Stimulated activated CD4-positive, alpha-beta T cell treated with anti-CD3 and anti-CD28 coated beads, Interleukin-1b, Interleukin-23, amount 100 ng/mL, for 1 hour (primary cell): ENCODE measurements at places on chromosomes 4 and X.

- DNase-seq: no peak
These were observed 99.5 kb downstream of the MID1IP1 start for GRCh38 chrX:38900719-38901118.

- DNase-seq: no peak
These were observed 5.8 kb upstream of the TMEM31 start for GRCh38 chrX:103704863-103705262.

DNA sequence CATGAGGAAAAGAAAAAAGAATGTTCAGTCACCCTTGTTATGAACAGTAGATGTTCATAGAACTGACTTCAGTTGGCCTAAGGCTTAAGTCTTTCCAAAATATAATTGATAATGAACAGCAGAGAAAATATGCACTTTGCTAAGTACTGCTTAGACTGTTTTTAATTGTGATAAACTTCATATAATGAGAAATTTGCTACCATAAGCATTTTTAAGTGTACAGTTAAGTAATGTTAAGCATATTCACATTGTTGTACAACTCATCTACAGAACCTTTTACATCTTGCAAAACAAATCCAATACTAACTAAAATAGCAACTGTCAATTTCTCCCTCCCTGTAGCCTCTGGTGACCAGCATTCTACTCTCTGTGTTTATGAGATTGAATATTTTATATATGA, 792.2 kb upstream of the LCORL start:
- DNase-seq: no peak

GRCh38 chr4:127623797-127624083, 9.0 kb upstream of the INTU start:
- DNase-seq: no peak

DNA sequence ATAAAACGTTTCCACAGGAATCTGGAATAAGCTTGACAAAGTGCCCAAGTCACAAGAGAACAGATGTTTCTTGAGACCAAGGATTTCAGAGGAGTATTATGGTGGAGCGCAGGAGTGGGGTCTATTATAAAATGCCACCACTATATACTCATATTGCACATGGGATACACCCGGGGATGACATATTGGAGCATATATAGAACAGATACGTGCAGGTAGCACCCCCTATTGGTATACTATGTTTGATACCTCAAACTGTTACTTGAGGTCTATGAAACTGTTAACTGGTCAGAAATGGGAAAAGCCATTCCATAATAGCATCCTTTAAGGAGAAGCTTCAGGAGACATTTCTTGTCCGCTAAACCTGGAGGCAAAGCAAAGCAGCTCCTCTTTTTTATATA, 86.0 kb downstream of the PCYT1B start:
- DNase-seq: no peak

DNA sequence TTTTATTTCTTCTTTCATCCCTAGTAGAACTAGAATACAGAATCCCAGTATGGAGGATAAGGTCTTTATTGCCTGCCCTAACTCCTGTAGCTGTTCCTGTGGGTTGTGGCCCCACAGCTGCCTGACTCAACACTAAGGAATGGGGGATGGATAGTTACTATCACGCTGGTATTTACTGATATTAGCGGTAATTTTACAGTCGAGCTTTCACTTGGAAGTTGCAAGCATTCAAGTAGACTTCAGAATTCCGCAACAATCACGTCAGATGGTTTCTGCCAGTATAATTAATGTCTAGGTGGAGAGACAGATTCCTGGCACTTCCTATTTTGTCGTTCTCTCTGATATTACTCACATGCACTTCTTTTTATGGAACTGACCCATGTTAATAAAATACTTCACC, 489.8 kb downstream of the PABPC4L start:
- DNase-seq: no peak
